ENCODE measurements at places on chromosomes 12 and 14. TPM values are rescaled to one million over a fixed set of nuclear protein-coding genes. Genes with fewer than 3 reads are reported as not detected.

The NUP37 gene
- polyA plus RNA-seq = 14.8 TPM

The PRH2 gene
- not detected for polyA plus RNA-seq

The HCAR1 gene
- polyA plus RNA-seq = 1.1 TPM

The PCNX4 gene
- polyA plus RNA-seq = 19.2 TPM

The PLCZ1 gene
- polyA plus RNA-seq = not detected

The PCED1B gene
- polyA plus RNA-seq = 19.6 TPM

The DYNLL1 gene
- polyA plus RNA-seq = 249 TPM

The RNASE1 gene
- polyA plus RNA-seq = 985 TPM

- no peak overlapping the region for H3K4me3 ChIP-seq
- H3K27ac ChIP-seq = no peak overlapping the region
- no peaks in the 10 kb centered on the region for H3K4me1 ChIP-seq
- DNase-seq = no peak
Observed at GRCh38 chr12:3913278-3913677, 40.1 kb upstream of the PARP11 start.

DNA sequence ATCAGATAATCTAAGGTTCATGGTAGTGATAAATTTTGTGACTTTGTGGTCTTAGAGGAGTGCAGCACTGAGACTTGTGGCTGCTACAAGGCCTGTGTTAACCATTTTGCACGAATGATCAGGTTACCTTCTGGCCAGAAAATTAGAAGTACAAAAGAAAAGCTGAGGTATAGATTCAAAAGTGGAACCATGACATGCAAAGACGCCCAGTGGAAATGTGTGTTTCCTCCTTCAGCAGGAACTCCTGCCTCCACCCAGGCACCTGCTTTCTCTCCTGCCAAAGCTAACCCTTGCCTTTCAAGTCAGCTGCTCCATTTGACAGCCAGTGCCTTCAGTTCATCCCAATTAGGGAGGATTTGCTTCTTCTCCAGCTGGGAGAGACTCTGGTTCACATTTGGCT lies 10.1 kb downstream of the PDE6H start:
- H3K4me3 ChIP-seq = no peak overlapping the region
- H3K4me1 ChIP-seq = no peaks in the 10 kb centered on the region
- H3K27ac ChIP-seq = no peak overlapping the region
- DNase-seq = no peak
- H3K27me3 ChIP-seq = no peaks in the 10 kb centered on the region

- no peaks in the 10 kb centered on the region for H3K36me3 ChIP-seq
- no peaks in the 10 kb centered on the region for H3K4me1 ChIP-seq
- no peak overlapping the region for H3K27ac ChIP-seq
Observed at GRCh38 chr14:79586416-79586815, 624.9 kb downstream of the DIO2 start.

GRCh38 chr14:52706286-52706685 lies 714 bp upstream of the PSMC6 start:
- H3K27me3 ChIP-seq = no peaks in the 10 kb centered on the region
- no peak overlapping the region for H3K27ac ChIP-seq
- H3K4me1 ChIP-seq = peaks cover 3% of the 10 kb centered on the region
- no peak for DNase-seq
- peak overlapping the region; percentile 60 for H3K4me3 ChIP-seq

- H3K27me3 ChIP-seq = no peaks in the 10 kb centered on the region
- H3K36me3 ChIP-seq = no peaks in the 10 kb centered on the region
- H3K27ac ChIP-seq = no peak overlapping the region
- no peak overlapping the region for H3K4me3 ChIP-seq
Observed at GRCh38 chr14:94394025-94394493, 5.7 kb upstream of the SERPINA1 start.

DNA sequence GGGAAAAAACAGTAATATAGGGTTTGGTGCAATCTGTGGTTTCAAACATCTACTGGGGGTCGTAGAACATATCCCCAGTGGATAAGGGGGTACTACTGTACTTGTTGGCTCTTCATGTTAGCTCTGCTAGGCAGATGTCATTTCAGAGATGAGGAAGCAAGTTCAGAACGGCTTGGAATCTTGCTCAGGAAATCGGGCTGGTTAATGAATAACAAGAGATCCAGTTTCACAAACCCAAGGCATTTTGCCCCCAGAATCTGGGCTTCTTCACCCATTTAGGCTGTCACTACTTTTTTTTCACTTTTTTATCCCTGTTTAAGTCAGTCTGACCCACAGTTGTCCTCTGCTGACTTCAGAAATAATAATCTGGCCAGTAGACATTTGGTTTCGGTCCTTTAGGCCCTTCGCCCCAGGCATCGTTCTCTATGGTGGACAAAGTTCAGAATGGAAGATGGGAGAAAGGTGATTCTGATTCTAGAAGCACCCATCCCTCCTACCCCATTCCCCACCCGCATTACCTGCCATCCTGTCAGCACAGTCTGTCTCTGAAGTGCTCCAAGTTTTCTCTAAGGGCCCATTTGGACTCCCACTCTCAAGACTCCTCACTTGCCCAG lies 4.5 kb downstream of the SUOX start:
- H3K4me3 ChIP-seq = no peak overlapping the region
- H3K27ac ChIP-seq = no peak overlapping the region
- H3K4me1 ChIP-seq = peaks cover 2% of the 10 kb centered on the region
- H3K36me3 ChIP-seq = no peaks in the 10 kb centered on the region

DNA sequence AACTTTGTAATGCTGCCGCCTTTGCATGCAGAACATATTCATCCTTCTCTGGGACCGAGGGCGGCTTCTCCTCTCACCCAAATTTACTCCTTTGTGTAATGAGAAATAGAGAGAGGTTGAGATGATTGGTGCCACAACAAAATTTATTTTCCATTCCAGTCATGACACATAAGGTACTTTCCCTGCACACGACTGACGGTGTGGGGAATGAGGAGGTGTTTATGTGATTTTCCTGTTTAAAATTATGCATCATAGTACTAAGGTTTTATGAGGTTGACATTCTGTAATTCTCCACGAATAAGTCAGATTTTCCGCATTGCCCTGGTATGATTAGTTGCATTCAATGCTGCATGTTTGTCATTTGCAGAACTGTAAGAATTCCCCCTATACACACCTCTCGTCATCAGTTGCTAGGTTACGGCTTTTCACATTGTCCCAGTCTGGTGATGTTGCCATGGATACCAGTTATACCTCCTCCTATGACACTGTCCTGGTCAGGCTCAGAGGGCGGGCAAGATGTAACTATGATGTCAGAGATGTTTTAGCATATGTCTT lies 23.1 kb downstream of the BICDL1 start:
- no peak for DNase-seq
- no peak overlapping the region for H3K27ac ChIP-seq
- no peaks in the 10 kb centered on the region for H3K36me3 ChIP-seq
- no peak overlapping the region for H3K4me3 ChIP-seq
- no peaks in the 10 kb centered on the region for H3K27me3 ChIP-seq
- no peaks in the 10 kb centered on the region for H3K4me1 ChIP-seq

GRCh38 chr14:95389471-95390011 lies 69.8 kb upstream of the CLMN start:
- no peak overlapping the region for H3K27ac ChIP-seq
- no peak overlapping the region for H3K4me3 ChIP-seq
- no peaks in the 10 kb centered on the region for H3K4me1 ChIP-seq
- no peaks in the 10 kb centered on the region for H3K36me3 ChIP-seq
- DNase-seq = no peak
- no peaks in the 10 kb centered on the region for H3K27me3 ChIP-seq

DNA sequence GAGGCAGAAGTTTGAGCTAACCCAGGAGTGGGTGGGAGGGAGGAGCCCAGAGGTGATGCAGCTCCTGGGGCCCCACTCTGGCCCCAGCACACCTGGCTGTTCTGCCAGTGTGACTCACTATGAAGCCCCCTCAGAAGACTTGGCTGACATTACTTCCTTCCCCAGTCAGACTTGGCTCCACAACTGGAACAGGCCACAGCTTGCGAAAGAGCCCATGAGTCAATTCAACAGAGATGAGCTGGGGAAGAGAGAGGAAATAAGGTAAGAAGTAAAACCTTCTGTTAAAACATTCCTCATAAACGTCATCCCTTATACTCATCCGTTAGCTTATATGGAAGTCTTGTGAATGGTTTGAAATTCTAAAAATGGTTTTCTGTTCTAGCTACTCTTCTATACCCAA lies 245.9 kb downstream of the ADAMTS20 start:
- no peaks in the 10 kb centered on the region for H3K27me3 ChIP-seq
- no peak for DNase-seq
- no peaks in the 10 kb centered on the region for H3K4me1 ChIP-seq
- H3K36me3 ChIP-seq = no peaks in the 10 kb centered on the region

DNA sequence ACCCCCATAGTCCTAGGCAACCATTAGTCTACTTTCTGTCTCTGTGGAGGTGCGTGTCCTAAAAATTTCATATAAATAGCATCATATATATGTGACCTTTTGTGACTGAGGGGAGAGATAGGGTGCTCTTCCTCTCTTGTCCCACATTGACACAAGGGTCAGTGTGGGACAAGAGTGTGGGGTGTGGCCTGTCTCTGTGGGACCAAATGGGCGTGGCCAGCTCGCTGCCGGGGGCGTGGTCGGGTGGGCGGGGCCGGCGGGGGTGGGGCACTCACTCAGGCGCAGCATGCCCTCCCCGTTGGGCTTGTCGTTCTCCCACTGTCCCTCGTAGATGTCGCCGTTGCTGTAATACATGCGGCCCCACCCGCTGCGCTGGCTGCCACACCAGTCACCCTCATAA lies 15.5 kb downstream of the MORN3 start:
- no peak overlapping the region for H3K27ac ChIP-seq
- no peaks in the 10 kb centered on the region for H3K27me3 ChIP-seq
- no peak for DNase-seq
- no peaks in the 10 kb centered on the region for H3K4me1 ChIP-seq
- H3K4me3 ChIP-seq = no peak overlapping the region
- no peaks in the 10 kb centered on the region for H3K36me3 ChIP-seq

GRCh38 chr14:44041700-44042099 lies 465.4 kb downstream of the FSCB start:
- H3K4me3 ChIP-seq = no peak overlapping the region
- no peaks in the 10 kb centered on the region for H3K27me3 ChIP-seq
- DNase-seq = no peak
- H3K27ac ChIP-seq = no peak overlapping the region

DNA sequence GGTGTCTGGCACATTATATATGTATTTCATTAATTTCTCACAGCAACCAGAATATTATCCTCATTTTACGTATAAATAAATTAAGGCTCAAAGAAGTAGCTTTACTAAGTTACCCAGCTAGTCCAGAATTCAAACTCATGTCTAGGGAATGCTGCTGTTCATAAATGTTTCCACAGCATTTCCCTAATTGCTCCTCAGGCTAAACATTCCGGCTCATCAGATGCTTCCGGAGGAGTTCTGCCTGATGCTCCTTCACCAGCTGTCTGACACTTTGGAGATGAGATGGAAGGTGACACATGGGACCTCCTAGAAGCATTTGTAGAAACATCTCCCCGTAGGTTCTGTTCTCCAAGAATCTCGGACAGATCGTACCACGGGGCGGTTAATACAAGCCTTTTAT lies 12.1 kb downstream of the KRT85 start:
- no peak for DNase-seq
- H3K27me3 ChIP-seq = no peaks in the 10 kb centered on the region
- H3K4me3 ChIP-seq = no peak overlapping the region

DNA sequence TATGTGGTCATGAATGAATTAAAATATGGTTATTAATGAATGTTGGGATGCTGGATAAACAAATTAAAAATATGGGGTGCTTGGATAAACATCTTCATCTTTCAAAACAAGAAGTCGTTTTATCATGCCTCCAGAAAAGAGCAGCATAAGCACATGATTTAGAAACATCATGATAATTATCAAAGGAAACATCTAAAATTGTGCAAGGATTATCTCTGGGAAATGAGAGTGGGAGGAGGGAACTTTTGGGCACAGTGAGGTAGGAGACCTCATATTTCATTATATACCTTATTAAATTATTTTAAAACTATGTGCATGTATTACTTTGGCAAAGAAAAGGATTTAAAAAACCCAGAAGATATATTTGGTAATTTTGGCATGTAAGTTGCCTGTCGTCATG lies 8.9 kb downstream of the C3AR1 start:
- H3K4me1 ChIP-seq = no peaks in the 10 kb centered on the region
- no peak for DNase-seq
- no peaks in the 10 kb centered on the region for H3K36me3 ChIP-seq
- H3K27ac ChIP-seq = no peak overlapping the region
- no peak overlapping the region for H3K4me3 ChIP-seq

DNA sequence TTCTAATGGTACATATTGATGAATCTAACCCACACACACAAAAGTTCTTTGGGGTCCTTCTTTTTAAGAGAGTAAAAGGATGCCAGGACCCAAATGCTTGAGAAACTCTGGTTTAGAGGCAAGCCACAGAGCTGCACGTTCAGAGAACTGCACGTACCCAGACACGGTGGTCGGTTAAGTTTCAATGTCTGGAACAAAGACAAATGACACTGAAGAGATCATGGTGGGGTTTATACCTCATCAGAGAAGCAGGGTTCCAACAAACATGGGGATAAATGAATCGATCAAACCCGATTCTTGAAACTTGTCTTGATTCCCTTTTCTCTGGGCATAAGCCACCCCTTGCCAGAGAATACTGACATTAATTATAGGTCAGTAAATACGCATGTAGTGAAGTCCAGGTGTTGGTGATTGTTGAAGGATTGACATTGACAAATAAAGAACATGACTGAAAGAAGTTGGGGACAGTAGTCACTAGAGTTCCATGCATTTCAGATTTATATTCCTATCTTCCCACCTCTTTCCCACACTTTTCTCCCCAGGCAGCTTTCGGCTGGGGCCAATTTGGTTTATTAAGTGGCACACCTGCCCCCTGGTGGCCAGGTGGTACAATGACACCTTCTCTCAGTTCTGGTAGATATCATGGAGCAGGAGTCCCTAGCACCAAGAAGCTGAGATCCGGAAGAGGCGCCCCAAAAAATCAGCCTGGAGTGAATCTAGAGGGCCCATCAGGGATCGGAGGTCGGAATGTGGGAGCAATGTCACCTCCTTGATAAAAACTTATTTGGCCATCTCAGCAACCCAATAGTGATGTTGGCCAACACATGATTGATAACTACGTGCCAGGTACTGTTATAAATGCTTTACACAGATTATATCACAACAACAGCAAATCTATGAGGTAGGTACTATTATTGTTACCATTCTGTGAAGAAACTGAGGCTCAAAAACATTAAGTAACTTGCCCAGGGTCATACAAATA lies 17.8 kb upstream of the HDAC7 start:
- DNase-seq = peak; percentile 81
- H3K36me3 ChIP-seq = no peaks in the 10 kb centered on the region

- H3K27me3 ChIP-seq = no peaks in the 10 kb centered on the region
- no peak overlapping the region for H3K4me3 ChIP-seq
- H3K27ac ChIP-seq = no peak overlapping the region
- no peak for DNase-seq
- no peaks in the 10 kb centered on the region for H3K36me3 ChIP-seq
Observed at GRCh38 chr14:102201776-102202175, 62.1 kb downstream of the WDR20 start.
